ENCODE measurements at places on chromosomes 11 and 22.

- no peak for DNase-seq
Measured at GRCh38 chr22:17369439-17370025, at the start of gene CECR2. TSS of gene CECR2 (plus strand) at chr22:17369460. CDS start at chr22:17369784, 324 bp downstream.

GRCh38 chr11:122633219-122633829 lies 22.2 kb upstream of the UBASH3B start:
- peak; percentile 71 for DNase-seq

DNA sequence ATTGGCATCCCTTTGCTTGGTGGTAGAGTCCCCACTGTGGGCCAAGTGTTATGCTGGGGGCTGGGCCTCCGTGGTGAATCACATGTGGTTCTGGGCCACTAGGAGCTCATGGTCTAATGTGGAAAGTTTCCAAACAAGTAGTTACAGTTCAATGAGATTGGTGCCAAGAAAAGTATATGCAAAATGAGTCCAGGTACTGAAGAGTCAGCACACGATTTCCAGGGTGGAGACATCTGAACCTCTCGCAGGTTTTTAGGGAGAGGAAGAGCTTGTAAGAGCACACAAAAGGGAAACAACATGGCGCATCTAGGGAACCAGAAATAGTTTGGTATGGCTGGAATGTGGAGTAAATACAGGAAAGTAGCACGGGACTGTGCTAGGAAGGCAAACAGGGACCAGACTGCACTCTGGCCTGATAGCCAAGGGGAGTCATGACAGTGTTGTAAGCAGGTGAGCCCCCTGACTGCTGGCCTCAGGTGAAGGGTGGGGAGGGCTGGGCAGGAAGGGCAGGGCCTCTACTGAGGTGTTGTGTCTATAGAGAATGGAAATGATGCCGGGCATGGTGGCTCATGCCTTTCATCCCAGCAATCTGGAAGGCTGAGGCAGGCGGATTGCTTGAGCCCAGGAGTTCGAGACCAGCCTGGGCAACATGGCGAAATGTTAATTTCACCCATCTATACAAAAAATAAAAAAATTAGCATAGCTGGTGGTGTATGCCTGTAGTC lies 12.6 kb downstream of the POLR2F start:
- DNase-seq: peak; percentile 9

DNA sequence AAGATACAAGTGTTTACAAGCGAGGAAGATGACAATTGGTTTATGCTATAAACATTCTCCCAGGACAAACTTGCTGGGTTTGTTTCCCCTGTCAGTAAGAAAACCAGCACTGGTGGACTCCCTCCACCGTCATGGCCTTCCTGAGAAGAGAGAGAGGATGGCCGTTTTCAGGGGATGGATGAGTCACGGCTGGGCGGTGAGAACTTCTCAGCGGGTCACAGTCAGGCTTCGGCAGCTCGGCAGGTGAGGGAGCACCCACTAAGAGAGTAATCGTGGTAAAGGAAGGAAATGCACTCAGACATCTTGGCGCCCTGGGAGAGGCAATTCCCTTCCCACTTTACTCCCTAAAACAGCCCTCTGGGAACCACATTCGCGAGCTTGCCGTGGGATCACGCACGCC lies 83.9 kb downstream of the NCAM1 start:
- DNase-seq: no peak

DNA sequence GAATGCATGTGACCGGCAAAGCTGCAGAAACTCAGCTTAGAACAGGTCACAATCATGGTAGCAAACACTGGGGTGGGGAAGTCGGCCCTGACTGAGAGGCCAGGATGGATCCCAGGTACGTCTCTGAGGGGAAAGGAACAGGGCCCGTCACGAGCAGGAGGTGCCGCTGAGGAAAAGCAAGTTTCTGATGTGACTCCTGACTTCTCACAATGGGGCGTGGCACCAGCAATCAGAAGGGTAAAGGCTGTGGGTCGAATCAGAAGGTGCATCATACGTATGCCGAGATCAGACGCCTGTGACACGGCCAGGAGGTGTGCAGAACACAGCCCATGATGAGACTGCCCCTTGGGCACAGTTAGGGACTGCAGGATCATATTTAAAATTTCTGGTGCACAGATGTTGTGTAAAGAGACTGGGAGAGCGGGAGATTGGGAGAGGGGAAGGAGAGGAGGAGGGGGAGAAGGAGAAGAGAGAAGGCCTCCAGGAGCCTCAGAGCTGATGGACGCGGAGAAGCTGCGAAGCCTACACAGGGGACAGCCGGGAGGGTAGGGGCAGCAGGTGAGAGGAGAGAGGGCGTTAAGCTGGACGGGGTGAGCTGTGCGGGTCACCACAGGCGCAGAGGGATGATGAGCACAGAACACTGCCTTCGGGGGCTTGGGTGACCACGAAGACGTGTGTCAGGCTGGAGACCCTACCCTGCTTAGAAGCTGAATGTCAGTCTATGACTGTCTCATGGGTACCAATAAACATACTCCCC lies 30.7 kb downstream of the KRTAP5-5 start:
- no peak for DNase-seq

DNA sequence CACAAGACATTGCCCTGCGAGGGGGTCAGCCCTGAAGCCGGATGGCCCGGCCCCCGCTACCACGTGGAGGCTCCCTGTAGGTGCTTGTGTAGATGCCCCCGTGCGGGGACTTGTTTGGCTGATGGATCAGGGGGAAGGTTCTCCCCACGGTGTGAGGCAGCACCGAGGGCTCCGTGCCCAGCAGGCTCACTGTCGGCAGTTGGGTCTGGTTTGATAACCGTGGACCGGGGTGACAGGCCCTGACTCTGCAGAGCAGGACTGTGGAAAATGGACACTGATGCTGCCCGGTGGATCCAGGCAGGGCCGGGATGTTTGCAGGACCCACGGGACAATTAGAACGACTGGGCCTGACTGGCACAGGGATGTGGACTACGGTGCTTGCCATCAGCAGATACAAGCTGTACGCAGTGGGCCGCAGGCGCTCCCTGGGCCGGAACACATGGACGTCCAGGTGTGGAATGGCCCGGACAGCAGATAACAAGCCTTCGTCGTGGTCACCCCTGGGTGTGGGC lies 19.0 kb downstream of the KCNQ1 start:
- no peak for DNase-seq

DNA sequence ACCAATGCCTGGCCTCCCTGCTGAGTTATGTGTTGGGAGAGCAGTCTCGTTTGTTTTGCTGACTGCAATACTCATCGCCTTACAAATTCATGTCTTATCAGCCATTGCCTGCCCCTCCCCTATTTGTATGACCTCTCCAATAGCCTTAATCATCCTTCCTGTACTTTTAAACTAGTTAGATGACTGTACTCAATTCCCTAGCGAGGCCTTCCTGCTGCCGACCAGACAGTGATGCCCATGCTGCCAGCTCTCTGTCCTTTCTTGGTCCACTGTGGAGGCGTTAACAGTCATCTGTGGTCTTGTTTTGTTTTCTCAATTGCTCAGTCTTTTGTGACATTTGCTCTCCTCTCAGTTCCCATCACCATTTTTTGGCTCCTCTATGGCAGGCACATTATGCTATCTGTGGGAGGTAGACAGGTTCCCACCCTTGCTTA lies 20.3 kb upstream of the YPEL1 start:
- DNase-seq: peak; percentile 67

DNA sequence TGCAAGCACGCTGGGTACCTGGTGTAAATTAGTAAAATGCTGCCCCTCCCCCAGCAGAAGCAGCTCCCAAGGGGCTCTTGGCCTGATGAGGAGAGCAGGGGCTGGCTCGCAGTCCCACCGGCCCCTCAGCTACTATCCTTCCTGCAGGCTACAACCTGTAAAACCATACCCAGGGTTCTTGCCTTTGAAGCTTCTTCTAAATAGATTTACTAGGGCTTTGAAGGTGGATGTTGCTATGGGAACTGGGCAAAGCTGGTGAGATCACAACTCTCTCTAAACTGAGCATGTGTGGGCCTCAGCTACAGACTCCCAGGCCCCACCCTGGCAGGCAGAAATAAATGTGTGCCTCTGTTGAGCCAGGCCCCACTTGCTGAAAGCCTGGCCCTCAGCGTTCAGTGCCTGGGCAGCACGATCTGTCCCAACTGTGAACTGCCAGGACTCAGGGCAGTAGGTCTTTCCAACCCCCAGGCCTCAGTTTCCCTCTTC lies 18.5 kb downstream of the CD5 start:
- DNase-seq: no peak

Data from fibroblast of skin of right quadriceps (primary cell).